Natural killer cell treated with Interleukin-12 subunit alpha and Interleukin-12 subunit beta and Interleukin-15 and Interleukin-18, amount 100 ng/mL, for 72 hours (primary cell): ENCODE measurements at places on chromosomes 13 and 19. TPM values are rescaled to one million over a fixed set of nuclear protein-coding genes. Genes with fewer than 3 reads are reported as not detected.

GRCh38 chr13:98144027-98144741, 1.3 kb downstream of the FARP1 start:
- DNase-seq: no peak

- no peak for DNase-seq
These were observed 598.6 kb upstream of the PCDH20 start for GRCh38 chr13:62014299-62014698.

DNA sequence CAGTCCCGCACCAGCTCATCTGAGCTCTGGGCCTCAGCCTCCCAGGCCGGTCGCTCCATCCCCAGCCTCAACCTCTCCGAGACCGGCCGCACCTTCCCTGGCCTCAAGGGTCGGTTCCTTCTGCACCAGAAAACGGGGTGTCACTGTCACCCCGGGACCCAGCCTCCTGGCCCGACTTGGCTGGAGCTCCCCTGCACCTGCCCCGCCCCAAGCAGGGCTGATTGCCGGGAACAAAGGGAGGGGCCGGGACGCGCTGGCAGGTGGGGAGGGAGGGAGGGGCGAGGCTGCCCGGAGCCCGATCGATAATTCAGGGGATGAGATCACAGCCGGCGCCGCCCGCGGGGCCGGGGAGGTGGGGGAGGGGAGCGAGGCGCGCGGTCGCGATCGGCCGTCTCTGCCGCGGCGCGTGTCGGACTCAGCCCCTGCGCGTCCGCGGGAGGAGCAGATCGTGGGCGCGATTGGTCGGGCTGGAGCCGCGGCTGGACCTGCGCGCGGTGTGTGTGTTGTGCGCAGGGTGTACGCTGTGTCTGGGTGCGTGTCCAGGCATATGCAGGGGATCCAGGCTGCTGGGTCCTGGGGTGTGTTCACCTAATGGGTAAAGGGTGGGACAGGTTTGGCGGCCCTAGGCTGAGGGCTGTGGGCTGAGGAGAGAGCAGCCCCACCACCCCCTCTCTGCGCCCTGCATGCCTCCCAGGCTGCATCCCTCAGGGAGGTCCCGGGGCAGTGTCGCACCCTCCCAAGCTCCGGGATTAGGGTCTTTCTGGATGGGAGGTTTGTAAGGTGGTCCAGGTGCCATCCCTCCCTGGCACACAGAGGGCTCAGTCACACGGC, 1.1 kb upstream of the SHC2 start:
- DNase-seq: no peak

- no peak for DNase-seq
These were observed 348.5 kb downstream of the FOXO1 start for GRCh38 chr13:40317980-40318327.

DNA sequence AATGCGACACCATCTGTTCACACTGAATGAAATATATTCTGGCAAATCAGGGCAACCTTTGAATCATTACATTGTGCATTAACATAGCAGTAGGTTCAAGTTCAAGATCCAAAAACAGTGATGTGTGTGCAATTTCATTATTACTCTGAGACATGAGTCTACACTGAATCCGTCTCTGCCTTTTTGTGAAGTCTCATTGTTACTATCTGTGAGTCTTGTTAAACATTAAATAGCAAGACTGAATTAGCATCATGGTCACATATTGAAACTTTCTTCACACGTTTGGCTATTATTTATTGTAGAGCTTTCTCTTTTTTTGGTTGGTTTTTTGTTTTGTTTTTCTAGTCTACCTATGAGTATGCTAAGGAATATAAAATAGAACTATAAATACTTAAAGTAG, 117.1 kb upstream of the SLITRK5 start:
- DNase-seq: no peak

- no peak for DNase-seq
These were observed 579.1 kb downstream of the GPC6 start for GRCh38 chr13:93805736-93806135.

DNA sequence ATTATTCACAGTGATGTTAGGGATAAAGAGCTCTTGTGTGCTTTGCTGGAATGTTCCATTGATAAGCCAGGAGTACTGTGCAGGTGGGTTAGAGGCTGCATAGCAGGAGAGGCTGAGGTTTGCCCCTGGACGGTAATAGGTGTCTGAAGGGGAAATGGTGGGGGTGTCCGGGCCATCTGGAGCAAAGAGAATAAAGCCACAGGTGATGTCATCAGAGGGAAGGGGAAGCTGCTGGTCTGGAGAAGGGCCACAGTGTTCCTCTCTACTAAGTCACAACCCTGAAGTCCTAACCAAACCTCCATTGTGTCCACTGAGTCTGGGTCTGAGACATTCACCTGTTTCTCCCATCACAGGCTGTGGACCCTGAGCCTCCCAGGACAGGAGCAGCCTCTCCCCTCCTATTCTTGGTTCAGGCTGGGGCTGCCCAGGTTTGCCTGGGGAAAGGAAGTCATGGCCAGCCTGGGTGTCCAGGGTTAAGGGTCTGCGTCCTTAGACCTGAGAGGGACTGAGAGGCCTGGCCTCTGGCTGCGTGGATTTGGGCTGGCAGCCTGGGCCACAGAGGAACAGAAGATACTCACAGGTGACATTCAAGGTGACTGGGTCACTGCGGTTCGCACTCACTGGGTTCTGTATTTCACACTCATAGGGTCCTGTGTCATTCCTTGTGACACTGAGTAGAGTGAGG, 6.8 kb downstream of the CEACAM1 start:
- DNase-seq: no peak

GRCh38 chr13:24745861-24746617, 17.9 kb upstream of the RNF17 start:
- no peak for DNase-seq

GRCh38 chr19:18280247-18281081, 958 bp downstream of the JUND start:
- DNase-seq: peak; percentile 86

GRCh38 chr13:37685206-37685605, 86.6 kb upstream of the POSTN start:
- no peak for DNase-seq

DNA sequence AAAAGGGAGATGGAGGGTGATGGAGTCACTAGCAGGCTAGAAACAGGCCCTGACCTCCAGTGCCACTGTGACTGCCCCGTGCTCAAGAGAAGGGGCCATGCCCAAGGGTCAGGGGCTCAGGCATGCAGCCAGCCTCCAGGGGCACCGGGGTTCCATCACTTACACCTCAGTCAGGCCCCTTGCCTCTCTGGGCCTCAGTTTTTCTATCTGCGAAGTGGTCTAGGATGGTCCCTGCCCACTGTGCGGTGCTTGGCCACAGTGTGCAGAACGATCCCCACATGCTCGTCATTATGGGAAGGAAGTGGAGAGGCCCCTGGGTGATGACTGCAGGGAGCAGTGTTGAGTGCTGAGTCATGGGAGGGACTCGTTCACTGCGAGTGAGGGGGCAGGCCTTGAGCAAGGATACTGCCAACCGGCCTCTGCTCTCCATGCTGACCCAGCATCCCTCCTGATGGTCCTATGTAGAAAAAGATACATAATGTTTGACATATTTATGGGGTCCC, 23.1 kb downstream of the TMED1 start:
- DNase-seq: peak; percentile 90

GRCh38 chr19:28288572-28289264, 924.2 kb downstream of the UQCRFS1 start:
- DNase-seq: no peak

DNA sequence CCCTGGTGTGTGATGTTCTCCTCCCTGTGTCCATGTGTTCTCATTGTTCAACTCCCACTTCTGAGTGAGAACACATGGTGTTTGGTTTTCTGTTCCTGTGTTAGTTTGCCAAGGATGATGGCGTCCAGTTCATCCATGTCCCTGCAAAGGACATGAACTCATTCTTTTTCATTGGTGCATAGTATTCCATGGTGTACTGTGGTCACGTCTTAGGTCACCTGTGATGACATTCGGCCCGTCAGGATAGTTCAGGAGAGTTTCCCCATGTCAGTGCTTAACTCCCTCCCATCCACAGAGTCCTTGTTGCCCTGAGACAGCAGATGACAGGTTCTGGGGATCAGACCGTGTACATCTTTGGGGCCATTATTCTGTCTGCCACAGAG, 8.6 kb downstream of the ZNF444 start:
- DNase-seq: no peak

DNA sequence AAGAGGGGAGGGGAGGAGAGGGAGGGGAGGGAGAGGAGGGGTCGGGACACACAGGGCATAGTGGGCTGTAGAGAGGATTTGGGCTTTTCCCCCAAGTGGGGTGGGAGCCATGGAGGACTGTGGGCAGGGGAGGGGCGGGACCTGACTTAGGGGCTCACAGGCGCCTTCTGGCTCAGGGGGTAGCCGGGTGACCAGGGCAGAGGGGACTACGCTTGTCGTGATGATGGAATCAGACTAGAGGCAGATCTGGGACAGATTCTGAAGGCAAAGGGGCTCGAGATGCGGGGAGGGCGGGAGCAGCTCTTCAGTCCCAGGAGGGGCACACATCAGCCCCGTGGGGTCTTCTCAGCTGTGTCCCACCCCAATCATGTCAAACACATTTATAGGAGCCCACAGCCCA, 13.5 kb downstream of the NDUFA11 start:
- DNase-seq: no peak

DNA sequence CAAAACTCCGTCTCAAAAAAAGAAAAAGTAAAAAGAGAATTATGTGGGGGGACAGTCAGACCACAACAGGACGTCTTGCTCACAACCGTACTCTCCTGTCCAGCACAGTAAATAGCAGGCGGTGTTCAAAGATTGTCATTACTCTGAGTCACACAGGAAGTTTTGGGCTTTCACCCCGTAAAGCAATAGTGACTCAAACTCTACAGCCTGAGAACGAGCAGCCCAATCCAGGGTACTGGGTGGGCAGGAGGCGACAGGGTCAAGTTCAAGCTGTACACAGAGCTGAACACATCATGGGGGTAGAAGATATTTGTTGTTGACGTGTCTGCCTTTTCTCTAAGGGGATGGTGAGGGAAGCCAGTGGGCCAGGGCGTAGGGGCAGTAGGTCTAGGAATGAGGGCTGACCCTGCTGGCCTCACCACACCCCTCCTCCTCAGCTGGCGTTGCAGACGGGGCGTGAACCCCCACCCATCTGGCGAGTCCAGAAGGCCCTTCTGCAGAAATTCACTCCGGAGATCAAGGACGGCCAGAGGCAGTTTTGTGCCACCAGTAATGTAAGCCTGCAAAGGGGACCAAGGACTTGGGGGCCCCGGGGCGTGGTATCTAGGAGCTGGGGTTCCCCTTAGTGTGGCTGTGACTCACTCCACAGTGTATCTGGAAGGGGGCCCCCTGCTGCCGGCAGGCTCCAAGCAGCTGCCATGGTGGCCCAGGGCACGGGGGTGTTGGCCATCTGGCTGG, 23.3 kb downstream of the PRR12 start:
- DNase-seq: peak; percentile 76

DNA sequence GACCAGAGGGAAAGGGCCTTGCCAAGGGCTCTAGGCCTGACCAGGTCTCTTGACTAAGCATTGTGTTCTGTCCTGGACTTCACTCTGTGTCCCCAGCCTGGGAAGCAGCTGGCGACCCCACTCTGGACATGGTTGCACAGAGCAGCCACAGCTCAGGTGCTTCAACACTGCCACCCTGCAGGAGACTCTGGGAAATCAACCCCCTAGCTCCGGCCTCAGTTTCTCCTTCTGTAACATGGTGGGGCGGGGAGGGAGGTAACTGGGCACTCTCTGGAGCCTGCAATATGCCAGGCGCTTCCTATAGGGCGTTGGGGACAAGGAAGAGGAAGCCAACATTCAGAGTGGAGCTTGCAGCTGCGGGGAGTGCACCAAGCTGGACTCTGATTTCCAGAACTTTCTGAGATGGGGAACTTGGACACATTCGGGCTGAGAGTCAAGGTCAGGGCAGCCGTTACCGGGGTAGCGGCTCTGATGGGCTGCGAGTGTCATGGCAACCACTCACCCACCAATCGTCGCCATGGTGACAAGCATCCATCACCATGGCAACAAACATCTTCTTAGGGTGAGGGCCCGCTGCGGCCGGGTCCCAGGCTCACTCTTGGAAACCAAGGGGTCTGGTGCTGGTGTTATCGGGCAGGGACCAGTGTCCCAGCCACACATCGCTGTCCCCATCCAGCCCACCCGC, 12.8 kb downstream of the F2RL3 start:
- DNase-seq: no peak

DNA sequence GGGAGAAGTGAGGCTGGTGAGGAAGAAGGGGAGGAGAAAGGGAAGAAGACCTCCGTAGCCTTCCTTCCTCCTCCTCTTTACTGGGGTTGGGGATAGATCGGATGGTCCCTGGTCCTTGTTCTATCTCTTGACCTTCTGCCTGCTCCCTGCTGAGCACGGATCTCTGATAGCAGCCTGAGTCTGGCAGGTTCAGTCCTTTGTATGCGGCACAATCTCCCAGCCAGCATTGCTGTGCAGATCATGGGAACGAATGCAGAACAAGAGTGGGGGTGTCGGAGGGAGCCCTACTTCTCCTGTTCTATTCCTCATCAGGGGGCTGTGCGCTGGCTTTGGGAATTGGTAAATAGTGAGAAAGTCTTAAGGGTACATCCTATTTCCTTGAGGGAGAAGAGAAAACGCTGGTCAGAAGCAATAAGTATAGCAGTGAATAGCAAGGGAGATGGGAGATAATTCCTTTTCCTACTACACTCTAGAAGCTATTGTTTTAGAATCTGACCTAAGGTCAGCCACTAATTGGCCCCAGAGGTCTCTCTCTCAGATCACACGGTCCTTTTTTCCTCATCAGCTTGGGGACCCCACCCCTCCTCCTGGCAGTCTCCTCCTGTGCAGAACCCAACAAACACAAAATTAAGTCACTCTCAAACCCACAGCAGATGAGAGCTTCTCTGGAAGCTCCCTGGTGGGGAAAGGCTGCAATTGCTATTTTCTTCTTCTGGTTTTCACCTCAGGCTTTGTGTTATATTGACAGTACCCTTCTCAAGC, 41.0 kb downstream of the KL start:
- DNase-seq: no peak

- peak; percentile 44 for DNase-seq
These were observed 183.3 kb downstream of the KDM4B start for GRCh38 chr19:5152013-5152763.

DNA sequence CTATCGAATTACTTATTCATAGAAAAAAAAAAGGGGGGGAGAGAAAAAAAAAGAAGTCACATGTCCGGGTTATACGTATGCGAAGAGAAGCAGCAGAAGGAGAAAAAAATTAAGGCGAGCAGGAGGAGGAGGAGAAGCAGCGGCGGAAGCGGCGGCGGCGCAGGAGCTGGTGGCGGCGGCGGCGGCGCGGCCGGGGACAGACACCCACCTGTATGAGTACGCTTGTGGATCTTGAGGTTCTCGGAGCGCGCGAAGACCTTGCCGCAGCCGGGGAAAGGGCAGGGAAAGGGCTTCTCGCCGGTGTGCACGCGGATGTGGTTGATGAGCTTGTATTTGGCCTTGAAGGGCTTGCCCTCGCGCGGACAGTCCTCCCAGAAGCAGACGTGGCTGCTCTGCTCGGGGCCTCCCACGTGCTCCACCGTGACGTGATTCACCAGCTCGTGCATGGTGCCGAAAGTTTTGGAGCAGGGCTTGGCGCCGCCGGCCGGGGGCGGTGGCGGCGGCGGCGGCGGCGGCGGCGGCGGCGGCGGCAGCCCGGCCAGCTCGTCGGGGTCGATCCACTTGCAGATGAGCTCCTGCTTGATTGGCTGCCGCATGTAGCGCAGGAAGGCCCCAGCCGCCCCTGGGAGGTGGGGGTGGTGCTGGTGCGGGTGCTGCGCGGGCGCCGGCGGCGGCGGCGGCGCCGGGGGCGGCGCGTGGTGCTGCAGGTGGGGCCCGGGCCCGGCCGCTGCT, 1.5 kb downstream of the ZIC5 start:
- no peak for DNase-seq

Gene SLC5A5
- total RNA-seq: 0.57 TPM

Gene HOOK2
- total RNA-seq: 20.7 TPM

Gene CPB2
- not detected for total RNA-seq

Gene ERICH6B
- not detected for total RNA-seq

Gene TMEM221
- not detected for total RNA-seq

Gene PGLYRP2
- not detected for total RNA-seq

Gene SGCG
- not detected for total RNA-seq
